Esophagus muscularis mucosa (tissue), 4 donors: ENCODE measurements at places on chromosomes 3 and 15. TPM values are rescaled to one million over a fixed set of nuclear protein-coding genes. Genes with fewer than 3 reads are reported as not detected.

DNA sequence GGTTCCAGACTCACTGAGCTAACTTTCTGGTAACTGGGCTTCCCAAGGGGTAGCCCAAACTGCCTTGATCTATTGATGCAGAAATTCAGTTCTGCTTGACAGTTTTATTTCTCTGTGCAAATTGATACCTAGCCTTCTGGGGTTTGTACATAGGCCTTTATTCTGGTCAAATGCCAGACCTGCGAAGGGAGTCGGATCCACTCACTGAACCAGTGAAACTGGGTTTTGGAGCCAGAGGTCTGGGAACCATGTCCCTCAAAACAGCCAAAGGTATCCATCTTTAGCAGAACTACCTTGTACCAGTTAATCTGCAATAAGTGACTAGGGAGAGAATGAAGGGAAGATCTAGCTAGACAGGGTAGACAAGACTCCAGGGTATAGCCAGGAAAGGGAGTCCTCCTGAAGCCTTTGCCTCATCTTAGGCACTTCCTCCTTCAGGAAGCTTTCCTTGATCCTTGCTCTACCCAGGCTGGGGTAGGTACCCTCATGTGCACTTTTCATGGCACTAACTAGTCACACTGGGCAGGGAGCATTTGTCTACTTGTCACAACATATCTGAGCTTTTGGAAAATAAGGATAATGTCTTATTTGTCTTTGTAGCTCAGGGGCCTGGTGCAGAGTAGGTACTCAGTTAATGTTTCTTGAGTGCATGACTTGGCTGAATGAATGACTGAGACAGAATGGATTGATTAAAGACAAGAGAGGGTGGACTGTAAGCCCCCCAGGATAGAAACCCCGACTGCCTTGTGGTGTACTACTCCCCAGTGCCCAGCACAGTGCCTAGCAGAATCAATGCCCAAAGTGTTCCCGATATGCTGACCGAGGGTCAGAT is 1.4 kb upstream of the SNX33 start:
- peak overlapping the region; percentile 95 for H3K27ac ChIP-seq
- DNase-seq = no peak
- H3K36me3 ChIP-seq = no peaks in the 10 kb centered on the region
- no peaks in the 10 kb centered on the region for H3K27me3 ChIP-seq
- peaks cover 48% of the 10 kb centered on the region for H3K4me1 ChIP-seq

DNA sequence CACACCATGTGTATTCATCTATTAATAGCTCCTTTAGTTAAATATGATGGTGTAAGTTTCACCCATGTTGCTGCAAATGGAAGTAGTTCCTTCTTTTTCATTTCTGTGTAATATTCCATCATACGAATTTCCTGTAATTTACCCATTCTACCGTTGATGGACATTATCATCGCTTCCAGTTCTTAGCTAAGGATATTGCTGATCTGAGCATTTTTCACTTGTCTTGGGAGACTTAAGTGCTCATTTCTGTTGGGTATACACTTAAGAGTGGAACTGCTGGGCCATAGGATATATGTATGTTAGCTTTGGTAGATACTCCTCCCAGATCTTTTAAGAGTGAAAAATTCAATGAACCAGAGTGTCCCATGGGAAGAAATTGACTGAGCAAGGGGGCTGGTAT is 11.0 kb downstream of the PLIN1 start:
- no peaks in the 10 kb centered on the region for H3K27me3 ChIP-seq
- H3K4me3 ChIP-seq = no peak overlapping the region

GRCh38 chr3:115784739-115785536 is 161.6 kb downstream of the GAP43 start:
- no peak for DNase-seq
- peaks cover 5% of the 10 kb centered on the region for H3K4me1 ChIP-seq
- H3K27me3 ChIP-seq = no peaks in the 10 kb centered on the region
- peak overlapping the region; percentile 84 for H3K27ac ChIP-seq

DNA sequence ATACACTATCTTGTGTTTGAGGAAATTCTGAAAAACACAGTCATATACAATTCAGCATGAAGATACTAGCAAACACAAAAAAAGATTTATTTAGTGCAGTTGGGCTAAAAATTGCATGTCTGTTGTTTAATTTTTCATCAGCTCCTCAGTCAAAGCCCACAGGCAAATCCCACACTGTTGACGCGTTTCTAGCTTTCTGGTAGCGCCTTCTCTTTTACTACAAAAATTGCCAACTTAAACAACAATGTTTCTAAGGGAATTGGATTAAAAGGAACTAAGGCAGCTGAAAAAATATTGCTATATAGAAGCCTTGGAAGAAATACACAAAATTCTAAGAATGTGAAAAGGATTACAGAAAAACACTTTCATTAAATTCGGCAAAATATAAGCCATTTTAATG is 196.7 kb upstream of the P2RY1 start:
- H3K4me1 ChIP-seq = no peaks in the 10 kb centered on the region
- H3K27me3 ChIP-seq = no peaks in the 10 kb centered on the region
- H3K27ac ChIP-seq = no peak overlapping the region
- H3K4me3 ChIP-seq = no peak overlapping the region
- no peak for DNase-seq

- DNase-seq = no peak
- H3K4me3 ChIP-seq = no peak overlapping the region
- no peak overlapping the region for H3K27ac ChIP-seq
- no peaks in the 10 kb centered on the region for H3K36me3 ChIP-seq
- H3K4me1 ChIP-seq = no peaks in the 10 kb centered on the region
Measured at GRCh38 chr3:89252860-89253259, 145.4 kb downstream of the EPHA3 start.

Gene ADGRG7
- not detected for total RNA-seq

DNA sequence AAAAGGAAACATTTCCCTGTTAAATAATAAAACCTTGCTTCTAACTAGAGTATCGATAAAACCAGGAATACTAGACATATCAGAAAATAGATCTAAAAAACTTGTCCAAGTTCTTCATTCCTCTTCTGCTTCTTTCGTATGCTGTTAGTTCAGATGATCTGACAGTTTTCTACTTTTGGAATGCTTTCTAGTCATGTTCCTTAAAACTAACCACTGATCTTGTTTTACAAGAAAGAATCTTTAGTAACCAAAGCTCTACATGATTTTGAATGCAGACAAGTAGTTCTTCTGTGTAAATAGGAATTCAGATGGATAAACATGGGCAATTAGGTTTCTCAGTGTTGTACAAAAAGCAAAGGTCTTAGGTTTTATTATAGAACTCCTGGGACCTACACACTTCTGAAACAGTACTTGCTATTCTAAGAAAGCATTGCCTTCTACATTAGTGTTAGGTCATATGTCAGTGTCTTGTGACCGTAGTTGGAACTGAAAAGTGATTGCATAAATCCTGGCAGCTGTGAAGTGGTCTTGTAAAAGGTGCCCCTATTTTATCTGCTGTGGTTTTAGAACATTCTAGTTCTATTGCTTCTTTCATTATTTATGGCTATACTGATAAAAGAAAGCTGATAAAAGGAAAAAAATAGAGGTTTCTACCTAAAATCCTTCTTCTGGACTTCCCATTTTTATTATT is 40.7 kb downstream of the SNRK start:
- no peak overlapping the region for H3K4me3 ChIP-seq
- H3K27ac ChIP-seq = peak overlapping the region; percentile 52
- DNase-seq = no peak

DNA sequence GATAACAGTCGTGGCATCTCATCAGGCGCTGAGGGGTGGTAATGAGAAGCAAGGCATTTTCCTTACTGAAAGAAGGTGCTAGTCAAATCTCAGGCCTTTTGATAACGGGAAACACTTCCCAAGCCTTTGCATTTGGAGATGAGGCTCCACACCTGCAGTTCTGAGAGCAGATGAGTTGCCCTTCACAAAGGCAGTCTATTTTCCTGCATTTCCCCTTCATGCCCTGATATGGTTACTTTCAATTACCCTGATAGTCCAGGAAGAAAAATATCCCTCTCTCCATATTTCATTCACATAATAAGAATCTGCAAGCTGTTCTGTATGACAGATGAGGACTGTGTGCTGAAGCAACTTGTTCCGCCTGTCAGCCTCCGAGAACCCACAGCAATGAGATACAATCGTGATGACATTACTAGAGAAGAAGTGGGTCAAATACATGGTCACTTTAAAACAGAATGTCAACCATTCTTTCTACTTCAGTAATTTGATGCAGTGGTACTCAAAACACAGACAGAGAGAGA is 25.0 kb downstream of the FHIT start:
- peaks cover 30% of the 10 kb centered on the region for H3K4me1 ChIP-seq
- H3K27ac ChIP-seq = no peak overlapping the region
- H3K36me3 ChIP-seq = no peaks in the 10 kb centered on the region
- no peak for DNase-seq
- H3K4me3 ChIP-seq = no peak overlapping the region
- no peaks in the 10 kb centered on the region for H3K27me3 ChIP-seq

DNA sequence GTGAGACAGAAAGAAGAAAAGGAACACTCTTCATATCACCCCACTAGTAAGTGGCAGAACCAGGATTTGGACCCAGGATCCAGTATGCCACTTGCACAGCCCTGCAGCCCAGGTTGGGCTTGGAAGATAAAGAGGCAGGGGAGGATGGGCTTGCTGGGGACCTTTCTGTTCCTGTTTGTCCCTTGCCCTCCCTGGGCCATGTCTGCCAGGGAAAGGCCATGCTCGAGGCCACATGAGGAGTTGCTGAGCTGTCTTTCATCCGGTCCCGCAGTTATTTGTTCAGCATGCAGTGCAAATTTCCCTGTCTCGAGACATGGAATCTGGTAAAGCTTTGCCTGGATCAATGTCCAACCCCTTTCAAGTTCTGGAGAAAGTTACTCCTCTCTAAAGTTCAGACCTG is 116.0 kb upstream of the MRPS22 start:
- peak; percentile 62 for DNase-seq
- no peak overlapping the region for H3K4me3 ChIP-seq
- no peaks in the 10 kb centered on the region for H3K36me3 ChIP-seq
- H3K27me3 ChIP-seq = no peaks in the 10 kb centered on the region
- peaks cover 11% of the 10 kb centered on the region for H3K4me1 ChIP-seq

Gene CTXND1
- 0.71 TPM for total RNA-seq

- no peaks in the 10 kb centered on the region for H3K27me3 ChIP-seq
- no peak overlapping the region for H3K4me3 ChIP-seq
- no peak overlapping the region for H3K27ac ChIP-seq
- DNase-seq = no peak
- H3K4me1 ChIP-seq = no peaks in the 10 kb centered on the region
Measured at GRCh38 chr3:193132964-193133363, 108.1 kb upstream of the PLAAT1 start.

Gene SUSD5
- 2.3 TPM for total RNA-seq

DNA sequence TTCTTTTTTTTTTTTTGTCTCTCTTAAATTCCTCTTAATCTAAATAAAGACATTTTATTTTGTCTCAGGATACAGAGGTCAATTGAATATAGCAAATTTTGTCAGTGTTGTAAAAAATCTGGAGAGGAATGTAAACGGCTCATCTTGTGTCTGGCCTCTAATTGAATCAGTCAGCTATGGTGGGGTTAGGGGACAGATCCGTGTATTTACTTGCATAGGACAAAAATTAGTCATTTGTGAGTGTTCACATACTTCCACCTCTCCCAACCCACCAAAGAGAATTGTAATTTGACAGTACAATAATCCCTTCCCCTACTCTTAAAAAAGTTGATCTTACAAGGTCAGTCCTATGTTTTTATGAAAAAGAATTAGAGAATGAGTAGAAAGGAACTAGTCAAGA is 18.3 kb downstream of the PPARG start:
- H3K4me3 ChIP-seq = no peak overlapping the region
- H3K36me3 ChIP-seq = no peaks in the 10 kb centered on the region
- H3K27ac ChIP-seq = no peak overlapping the region
- no peaks in the 10 kb centered on the region for H3K27me3 ChIP-seq
- no peaks in the 10 kb centered on the region for H3K4me1 ChIP-seq

DNA sequence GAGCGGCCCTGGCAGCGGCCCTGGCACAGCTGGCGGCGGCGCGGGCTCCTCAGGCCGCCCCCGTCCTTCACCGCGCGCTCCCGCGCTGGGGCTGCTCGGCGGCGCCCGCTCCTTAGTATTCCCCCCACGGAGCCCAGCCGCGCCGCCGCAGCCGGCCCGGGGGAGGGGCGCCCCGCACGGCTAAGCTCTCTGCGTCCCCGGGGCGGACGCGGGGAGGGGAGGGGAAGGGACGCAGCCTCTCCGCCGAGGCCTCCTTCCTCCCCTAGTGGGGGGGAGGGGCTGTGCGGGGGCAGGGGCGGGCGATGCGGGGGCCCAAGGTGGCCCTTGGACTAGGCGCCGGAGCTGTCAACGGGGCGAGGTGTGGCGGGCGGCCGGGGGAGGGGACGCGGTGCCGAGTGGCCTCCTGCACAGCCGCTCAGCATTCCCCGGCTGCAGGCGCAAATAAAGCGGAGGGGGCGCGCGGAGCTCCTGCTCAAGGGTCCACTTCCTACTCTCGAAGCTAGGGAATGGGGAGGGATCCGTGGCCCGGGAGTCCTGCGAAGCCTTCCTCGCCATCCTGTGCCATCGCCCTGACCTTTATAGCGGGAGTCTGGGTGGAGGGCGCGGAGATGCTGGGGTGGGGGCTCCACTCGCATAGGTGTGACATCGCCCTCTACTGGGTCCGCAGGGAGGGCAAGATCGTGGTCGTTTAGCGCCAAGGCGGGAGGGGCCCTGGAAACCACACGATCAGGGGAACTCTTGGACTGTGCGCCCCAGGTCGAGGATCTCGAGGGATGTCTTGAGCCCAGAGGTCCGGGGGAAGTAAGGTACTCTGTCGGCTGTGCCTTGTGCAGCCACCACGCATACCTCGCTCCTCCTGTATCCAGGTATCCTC is 22.2 kb downstream of the EPHB3 start:
- H3K4me3 ChIP-seq = peak overlapping the region; percentile 66
- no peak for DNase-seq
- H3K4me1 ChIP-seq = peaks cover 27% of the 10 kb centered on the region
- peak overlapping the region; percentile 84 for H3K27ac ChIP-seq
- peaks cover 28% of the 10 kb centered on the region for H3K36me3 ChIP-seq
- H3K27me3 ChIP-seq = no peaks in the 10 kb centered on the region

- no peak overlapping the region for H3K27ac ChIP-seq
- H3K36me3 ChIP-seq = no peaks in the 10 kb centered on the region
- DNase-seq = no peak
- H3K27me3 ChIP-seq = no peaks in the 10 kb centered on the region
Measured at GRCh38 chr3:78562328-78562727, 1205.5 kb downstream of the ROBO1 start.

- H3K36me3 ChIP-seq = no peaks in the 10 kb centered on the region
- H3K27me3 ChIP-seq = no peaks in the 10 kb centered on the region
- H3K27ac ChIP-seq = peak overlapping the region; percentile 25
- no peak for DNase-seq
- peaks cover 38% of the 10 kb centered on the region for H3K4me1 ChIP-seq
Measured at GRCh38 chr3:142028243-142028777, 121.0 kb downstream of the TFDP2 start.

GRCh38 chr15:75729326-75730069 is 16.9 kb upstream of the CSPG4 start:
- no peak for DNase-seq
- no peaks in the 10 kb centered on the region for H3K27me3 ChIP-seq
- H3K27ac ChIP-seq = no peak overlapping the region
- H3K36me3 ChIP-seq = no peaks in the 10 kb centered on the region
- H3K4me1 ChIP-seq = peaks cover 42% of the 10 kb centered on the region
